ENCODE measurements at places on chromosomes 4 and X.

- no peak for DNase-seq
Observed at GRCh38 chr4:19025031-19025430, 1003.5 kb upstream of the LCORL start.

DNA sequence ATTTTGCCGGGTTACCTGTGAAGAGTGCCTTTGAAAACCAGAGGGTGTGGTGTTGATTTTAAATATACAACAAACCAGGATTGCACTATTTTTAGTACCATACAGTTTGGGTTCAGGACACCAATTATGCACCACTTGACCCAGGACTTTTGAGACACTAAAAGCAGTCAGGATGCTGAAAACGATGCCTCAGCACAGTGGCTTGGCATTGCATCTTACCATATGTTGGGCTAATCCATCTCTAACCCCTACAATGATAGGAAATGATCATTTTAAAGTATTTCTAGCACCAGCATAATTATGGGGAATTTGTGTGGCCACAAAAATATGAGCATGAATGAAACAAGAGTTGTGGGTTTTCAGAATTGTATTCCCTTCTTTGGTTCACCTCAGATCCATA, 4.1 kb downstream of the IBSP start:
- DNase-seq, result no peak

- no peak for DNase-seq
Observed at GRCh38 chrX:106302304-106302703, 134.2 kb downstream of the PWWP3B start.

DNA sequence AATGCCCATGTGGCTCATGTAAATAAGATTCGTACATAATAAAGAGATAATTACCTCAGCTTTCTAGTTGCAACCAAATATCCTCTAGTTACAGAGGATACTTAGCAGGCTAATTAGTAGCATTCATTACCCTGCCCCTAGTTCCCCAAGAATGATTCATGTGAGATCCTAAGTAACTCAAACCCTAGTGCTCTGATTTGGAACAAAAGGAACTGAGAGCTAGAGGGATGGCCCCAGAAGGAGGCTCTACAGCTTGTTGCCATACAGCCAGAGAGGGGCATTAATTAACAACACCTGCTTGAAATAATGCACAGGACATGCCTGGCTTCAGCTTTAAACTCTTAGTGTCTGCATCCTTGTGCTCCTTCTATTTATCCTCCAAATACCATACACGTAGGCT, 32.6 kb upstream of the CBR4 start:
- DNase-seq, result no peak

DNA sequence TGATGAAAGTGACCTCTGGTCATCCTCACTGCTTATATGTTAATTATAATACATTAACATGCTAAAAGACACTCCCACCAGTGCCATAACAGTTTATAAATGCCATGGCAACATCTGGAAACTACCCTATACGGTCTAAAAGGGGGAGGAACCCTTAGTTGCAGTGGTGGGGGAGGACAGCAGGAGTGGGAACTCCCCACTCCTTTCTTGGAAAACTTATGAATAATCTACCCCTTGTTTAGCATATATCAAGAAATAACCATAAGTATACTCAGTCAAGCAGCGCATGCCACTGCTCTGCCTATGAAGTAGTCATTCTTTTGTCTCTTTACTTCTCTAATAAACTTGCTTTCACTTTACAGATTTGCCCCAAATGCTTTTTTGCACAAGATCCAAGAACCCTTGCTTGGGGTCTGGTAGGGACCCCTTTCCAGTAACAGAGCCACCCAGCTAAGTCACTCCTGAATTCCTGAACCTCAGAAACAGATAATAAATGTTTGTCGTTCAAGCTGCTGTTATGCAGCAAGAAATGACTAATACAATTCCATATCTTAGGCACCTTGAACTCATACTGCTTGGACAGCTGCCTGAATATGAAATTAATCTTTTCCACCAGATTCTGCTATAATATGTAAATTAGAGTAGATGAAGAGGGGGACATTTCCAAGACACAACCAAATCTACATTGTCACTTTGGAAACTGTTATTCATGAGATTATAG, 14.4 kb upstream of the REPS2 start:
- DNase-seq, result no peak

DNA sequence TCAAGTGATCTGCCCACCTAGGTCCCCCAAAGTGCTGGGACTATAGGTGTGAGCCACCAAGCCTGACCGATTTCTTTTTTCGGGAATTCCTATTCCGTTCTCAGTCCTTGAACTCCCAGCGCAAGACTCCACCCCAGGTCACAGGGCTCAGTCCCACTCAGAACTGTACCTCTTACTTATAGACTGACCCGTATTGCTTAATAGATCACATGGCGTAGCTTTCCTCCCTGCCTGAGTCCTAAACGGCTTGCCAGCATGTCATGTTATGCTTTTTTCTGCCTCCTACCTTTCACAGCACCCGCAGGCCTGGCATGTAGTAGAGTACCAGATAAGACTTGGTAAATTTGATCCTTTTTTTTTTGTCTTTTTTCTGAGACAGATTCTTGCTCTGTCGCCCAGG, 22.4 kb downstream of the SAT1 start:
- no peak for DNase-seq

- DNase-seq, result no peak
Observed at GRCh38 chr4:81903212-81903611, 431.5 kb upstream of the RASGEF1B start.

DNA sequence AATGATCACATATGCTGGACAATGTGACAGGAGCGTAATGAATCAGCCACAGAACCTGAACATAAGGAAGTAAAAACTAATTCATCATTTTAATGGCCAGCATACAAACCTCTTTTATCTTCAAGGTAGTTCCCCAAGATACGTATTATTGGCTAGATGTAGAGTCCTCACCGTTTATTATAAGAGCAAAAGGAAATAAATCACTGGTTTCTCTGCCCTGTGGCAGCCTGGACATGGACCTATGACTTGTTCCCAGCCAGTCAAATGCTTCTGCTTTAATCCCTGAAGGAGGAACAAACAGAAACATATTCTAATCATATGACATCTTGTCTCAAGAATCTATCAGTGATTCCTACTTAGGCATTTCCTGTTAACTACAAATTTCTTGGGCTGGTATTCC, 86.8 kb upstream of the FAM241A start:
- DNase-seq, result no peak

- no peak for DNase-seq
Observed at GRCh38 chr4:158519226-158519625, 2.5 kb upstream of the RXFP1 start.

DNA sequence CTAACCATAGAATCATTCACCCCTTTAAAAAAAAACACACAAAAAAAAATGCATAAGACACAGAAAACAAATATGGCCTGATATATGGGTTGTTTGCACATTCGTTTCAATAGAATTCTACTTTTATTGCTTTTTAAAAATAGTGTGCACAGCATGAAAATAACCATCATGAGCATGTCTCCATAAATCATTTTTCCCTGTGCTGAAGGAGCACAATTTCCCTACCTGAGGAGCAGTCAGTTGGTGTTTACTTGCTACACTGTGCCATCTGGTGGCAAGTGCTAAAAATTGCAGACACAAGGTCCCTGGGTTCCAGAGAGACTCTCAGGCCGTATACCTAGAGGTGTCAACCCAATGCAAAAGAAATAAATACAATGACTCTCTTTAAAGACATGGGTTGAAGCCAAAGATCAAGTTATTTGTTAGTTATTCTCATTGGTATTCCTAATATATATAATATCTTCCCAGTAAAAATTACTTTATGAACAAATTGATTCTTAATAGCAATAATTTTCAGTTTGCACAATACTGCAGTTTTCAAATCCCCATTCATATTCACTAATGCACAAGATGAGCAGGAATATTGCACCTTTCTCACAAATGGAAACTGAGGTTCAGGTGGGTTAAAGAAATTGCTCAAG, 551.4 kb downstream of the IQCM start:
- DNase-seq, result no peak

- DNase-seq, result no peak
Observed at GRCh38 chr4:5259471-5259870, 208.2 kb downstream of the STK32B start.

- DNase-seq, result peak; percentile 3
Observed at GRCh38 chr4:147019091-147019490, 73.4 kb upstream of the TTC29 start.

GRCh38 chr4:55030589-55030988, 94.8 kb downstream of the KDR start:
- DNase-seq, result no peak

- DNase-seq, result no peak
Observed at GRCh38 chr4:14883166-14883565, 119.1 kb upstream of the CPEB2 start.

GRCh38 chr4:85591406-85592098, 116.6 kb downstream of the ARHGAP24 start:
- no peak for DNase-seq

GRCh38 chrX:26557691-26558321, 341.8 kb downstream of the MAGEB5 start:
- DNase-seq, result no peak

- no peak for DNase-seq
Observed at GRCh38 chr4:184756399-184756798, 22.5 kb upstream of the CENPU start.

GRCh38 chrX:149950681-149951080, 12.4 kb upstream of the EOLA2 start:
- DNase-seq, result no peak

DNA sequence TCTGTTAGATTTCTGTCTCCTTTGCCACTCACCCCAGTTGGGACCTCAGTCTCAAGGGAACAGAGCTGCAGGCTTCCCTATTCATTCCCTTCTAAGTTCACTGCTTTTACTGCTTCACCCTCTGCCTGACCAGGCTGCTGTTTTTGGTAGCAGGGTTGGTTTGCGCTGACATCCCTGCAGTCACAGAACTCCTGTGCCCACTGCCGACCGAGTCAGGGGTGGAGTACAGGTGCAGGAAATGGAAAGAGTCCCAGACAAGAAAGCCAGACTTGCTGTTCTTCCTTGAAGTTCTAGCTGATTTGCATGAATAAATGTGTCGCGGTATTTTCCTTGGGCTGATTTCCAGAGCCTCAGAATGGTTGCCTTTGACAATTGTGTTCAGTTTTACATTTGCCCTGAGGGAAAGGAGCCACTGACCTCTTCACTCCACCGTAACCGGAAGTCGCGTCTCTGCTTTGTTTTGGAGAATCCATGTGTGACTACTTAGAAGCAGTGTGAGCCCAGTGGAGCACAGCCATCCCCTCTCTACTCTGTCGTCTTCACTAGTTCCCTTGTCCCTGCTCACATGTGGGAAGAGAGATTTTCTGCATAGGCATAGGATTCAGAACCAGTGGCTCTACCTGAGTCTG, 84.8 kb downstream of the TNIP2 start:
- no peak for DNase-seq

GRCh38 chrX:150536455-150537116, 31.8 kb upstream of the MTM1 start:
- no peak for DNase-seq

DNA sequence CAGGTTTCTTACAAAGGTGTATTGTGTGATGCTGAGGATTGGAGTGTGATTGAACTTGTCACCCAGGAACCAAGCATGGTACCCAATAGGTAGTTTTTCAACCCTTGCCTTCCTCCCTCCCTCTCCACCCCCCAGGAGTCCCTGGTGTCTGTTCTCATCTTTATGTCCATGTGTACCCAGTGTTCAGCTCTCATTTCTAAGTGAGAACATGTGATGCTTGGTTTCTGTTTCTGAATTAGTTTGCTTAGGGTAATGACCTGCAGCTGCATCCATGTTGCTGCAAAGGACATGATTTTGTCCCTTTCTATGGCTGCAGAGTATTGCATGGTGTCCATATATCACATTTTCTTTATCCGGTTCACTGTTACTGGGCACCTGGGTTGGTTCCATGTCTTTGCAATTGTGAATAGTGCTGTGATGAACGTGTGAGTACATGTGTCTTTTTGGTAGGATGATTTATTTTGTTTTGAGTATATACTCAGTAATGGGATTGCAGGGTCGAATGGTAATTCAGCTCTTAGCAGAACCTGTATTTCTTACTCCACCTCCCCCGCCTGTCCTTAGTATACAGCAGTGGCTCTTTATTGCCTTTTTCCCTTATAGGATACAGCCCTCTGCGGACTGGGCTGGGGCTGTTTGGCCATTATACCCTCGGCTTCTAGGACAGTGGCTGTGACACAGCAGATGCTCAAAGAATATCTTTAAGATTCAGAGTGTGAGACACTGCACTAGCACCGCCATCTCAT, 145.4 kb downstream of the PTTG2 start:
- no peak for DNase-seq

DNA sequence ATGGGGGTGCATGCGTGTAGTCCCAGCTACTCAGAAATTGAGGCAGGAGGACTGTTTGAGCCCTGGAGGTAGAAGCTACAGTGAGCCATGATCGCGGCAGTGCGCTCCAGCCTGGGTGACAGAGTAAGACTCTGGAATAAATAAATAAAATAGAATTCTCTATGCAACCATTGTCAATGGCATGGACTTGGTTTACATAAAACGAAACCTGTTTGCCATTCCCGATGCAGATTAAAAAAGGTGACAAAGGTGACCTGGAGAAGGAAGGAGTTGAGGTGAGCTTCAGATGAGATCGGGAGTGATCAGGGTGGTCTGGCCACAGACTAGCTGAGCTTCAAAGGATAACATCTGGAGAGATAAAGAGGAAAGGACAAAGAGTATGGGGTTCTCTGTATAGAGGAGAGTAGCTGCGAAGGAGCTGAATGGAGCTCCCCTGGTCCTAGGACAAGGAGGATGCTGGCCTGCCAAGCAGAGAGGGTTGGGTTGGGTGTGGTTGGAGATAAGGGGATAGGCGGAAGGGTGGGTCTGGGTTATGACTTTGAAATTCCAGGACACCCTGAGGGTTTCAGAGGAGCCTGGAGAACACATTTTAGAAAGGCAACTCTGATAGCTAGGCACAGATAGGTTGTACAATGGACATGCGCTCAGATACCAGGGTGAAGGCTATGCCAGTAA, 98.6 kb downstream of the RBM47 start:
- DNase-seq, result no peak

DNA sequence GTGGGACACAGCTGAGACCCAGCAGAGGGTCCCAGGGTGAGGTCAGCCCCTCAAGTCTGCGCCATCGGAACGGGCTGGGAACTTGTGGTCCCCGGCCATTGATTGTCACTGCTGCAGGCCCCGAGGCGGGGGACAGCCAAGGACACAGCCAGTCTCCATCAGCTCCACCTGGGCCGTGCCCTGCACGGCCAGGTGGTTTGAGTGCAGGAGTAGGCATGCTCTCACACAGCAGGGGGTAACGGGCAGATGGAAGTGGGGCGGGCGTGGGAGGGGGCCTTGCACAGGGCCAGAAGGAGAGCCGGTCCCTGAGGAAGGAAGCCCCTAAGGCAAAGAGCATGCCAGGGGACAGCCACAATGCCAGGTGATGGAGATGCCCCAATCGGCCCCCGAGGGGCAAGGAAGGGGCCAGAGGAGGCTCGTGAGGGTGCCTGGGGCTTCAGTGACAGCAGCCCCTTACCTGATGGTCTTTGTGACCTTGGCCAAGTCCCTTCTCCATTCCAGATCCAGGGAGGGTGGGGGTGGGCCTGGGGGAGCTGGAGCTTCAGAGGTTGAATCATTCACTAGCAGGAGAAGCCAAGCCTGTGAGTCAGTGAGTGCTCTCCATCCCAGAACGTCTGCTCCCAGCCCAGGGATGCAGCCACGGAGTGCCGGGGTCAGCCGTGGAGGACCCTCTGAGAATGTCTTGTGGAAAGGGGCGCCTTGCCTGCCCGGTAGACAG, 2.3 kb downstream of the ATP2B3 start:
- DNase-seq, result no peak
